Kidney capillary endothelial cell (primary cell): ENCODE measurements at places on chromosomes 4 and X.
A peak's percentile ranks its signal among the peaks of the same experiment; 100 is the strongest.

DNA sequence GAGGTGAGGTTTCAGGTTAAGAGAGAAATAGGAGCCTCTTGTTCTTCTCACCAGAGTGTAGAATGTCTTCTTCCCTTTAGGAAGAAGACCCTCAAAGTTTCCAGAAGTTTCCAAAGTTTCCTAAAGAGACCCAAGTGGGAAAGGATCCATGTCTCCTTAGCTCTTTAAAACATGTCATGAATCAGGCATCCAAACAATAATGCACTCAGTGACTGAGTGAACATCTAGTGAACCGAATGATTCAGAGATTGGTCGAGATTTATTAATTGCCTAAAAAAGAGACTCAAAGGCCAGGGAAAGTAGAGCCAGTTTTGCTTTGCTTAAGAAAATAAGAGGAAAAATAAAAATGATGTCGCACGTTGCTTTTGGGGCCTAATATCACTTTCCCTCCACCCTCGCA, 29.4 kb downstream of the FGF5 start:
- no peak for DNase-seq

DNA sequence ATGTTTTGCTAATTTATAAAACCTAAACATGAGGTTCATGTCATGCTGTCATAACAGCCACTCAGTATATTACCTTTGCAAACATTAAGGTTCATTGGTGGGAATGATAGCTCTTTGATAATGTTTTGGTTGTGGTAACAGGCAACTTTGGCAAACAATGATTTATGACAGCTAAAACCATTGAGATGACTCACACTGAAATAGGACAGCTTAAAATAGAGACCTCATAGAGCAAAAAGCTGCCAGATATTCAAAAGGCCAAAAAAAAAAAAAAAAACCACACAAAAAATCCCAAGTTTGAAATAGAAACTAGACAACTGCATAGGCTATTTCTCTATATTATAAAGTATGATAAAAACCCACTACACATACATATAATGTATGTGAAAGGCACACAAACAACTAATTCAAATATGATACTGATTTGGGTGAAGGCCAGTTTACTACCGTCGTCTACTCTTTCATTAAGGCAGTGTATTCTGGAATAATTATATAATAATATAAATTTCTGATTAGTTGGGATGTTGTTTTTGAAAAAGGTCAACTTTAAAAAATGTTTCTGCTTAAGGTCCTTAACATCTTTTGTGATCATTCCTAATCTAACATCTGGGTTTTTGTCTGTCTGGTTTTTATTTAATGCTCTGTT, 646.0 kb upstream of the PITX2 start:
- no peak for DNase-seq

- DNase-seq, result no peak
These were observed 47.9 kb upstream of the POU4F2 start for GRCh38 chr4:146590801-146591200.

- no peak for DNase-seq
These were observed 293.2 kb downstream of the FBXO8 start for GRCh38 chr4:173990126-173990868.

DNA sequence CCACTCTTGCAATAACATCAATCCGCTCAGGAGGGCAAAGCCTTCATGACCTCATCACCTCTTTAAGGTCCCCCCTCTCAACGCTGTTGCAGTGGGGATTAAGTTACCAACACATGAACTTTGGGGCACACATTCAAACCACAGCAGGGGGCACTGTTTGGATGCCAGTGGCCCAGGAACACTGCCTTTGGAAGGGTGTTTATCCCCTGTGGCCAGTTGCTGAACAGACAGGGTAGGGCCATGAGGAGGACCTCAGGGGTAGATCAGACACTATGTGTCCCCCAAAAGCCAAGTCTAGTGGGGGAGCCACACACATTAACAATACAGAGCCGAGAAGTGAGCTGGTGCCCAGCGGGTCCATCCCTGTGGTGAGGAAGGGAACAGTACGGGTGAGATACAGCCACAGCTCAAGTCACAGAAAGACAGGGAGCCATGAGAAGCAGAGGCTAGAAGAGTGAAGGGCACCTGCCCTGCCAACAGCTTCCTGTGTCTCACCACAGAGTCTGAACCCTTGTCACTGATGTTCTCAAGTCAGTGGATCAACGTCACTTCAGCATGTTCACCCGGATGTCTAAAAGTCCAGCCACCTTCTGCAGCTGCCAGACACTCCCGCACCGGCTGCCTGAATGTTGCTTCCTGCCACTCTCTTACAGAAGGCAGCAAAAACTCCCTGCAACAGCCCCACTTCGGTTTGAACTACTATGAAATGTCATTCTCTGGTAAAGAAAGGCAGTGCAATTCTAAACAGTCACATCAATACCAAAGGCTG, 19.9 kb upstream of the MXD4 start:
- peak; percentile 28 for DNase-seq
